Stimulated activated CD4-positive, alpha-beta T cell treated with anti-CD3 and anti-CD28 coated beads, Interleukin-1b, Interleukin-23, amount 100 ng/mL, for 4 hours (primary cell): ENCODE measurements at places on chromosomes 12 and 14.

DNA sequence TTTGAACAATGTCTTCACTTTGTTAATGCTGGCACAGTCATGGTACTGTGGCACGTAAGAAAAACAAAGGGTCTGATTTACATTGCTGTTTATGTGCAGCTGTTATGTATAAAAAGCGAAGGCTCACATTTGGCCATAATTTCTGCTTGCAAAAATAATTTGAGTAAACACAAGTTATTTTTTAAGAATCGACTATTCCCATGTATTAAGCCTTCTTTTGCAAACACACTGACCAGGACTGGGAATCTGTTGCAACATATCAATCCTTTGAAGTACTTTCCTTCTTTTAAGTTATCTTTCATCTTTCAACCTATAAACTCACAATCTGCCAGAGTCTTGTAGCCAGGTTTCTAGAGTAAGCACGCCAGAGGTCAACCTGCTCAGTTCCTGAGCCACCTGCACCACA, 145.4 kb upstream of the BMP4 start:
- no peak for DNase-seq

- DNase-seq, result no peak
These were observed 16.0 kb upstream of the ASPG start for GRCh38 chr14:104069541-104069940.

DNA sequence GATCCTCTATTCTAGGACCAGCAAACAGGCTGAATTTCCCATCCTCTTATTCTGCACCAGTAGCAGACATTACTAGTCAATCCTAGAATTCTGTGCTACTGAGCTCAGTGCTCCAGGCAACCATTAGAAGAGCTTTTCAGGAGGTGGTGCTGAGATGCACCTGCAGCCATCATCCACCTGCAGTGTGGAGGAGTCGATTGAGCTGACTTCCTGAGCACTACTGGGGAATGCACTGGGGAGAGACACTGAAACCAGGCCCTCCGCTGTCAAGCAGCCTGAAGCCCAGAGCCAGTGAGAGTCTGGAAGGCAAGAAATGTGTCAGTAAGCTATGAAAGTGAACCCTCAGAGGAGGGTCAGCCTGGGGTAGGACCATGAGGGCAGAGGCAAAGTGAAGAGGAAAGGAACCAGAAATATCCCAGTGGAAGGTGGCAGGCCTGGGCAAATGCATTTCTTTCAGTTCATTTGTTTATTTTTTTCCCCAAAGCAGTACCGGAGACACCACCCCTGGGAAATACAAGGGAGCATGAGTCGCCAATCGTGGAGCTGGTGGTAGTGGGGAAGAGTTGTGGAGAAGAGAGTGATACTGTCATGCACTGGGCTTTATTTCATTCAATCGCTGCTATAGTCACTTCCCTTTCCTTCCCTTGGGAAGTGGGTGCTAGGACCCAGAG, 23.0 kb upstream of the SERPINA4 start:
- no peak for DNase-seq

DNA sequence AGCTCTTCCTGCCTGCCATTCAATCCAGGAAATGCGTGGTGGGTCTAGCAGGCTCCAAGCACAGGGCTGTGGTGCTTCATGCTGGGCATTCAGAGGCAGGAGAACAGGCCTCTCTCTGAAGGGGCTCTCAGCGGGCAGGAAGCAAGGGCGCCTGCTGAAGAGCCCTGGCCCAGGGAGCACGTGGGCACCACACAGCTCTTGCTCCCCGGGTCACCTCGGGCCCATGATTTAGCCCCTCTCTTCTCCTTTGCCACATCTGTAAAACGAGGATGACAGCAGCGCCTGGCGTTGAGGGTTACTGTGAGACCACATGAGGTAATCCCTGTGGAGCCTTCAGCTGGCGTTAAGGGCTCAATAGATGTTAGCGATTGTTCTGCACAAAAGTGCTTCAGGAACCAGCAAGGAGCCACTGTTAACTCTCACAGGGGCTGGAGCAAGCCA, 37.6 kb upstream of the SPTLC2 start:
- no peak for DNase-seq

- DNase-seq, result no peak
These were observed 412.8 kb upstream of the TBX3 start for GRCh38 chr12:115096588-115097397.

GRCh38 chr12:109744026-109744425, 30.4 kb downstream of the FAM222A start:
- no peak for DNase-seq

DNA sequence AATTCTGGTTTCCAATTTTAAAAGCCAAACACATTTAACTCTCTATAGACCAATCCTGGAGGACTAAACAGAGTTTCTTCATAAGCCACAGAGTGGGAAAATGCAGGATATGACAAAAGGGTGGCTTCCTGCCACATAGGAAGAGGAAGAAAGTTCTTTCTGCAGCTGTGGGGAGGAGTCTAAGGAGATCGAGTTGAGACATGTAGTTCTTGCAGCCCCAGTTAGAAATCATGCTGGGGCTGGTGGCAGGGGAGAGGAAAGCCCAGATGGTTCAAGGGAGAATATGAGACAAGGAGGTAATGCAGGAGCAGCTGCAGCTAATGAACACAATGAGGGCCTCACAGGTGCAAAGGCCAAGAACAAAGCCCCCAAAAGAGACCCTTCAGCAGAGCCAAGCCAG, 85.0 kb upstream of the ARID2 start:
- no peak for DNase-seq

DNA sequence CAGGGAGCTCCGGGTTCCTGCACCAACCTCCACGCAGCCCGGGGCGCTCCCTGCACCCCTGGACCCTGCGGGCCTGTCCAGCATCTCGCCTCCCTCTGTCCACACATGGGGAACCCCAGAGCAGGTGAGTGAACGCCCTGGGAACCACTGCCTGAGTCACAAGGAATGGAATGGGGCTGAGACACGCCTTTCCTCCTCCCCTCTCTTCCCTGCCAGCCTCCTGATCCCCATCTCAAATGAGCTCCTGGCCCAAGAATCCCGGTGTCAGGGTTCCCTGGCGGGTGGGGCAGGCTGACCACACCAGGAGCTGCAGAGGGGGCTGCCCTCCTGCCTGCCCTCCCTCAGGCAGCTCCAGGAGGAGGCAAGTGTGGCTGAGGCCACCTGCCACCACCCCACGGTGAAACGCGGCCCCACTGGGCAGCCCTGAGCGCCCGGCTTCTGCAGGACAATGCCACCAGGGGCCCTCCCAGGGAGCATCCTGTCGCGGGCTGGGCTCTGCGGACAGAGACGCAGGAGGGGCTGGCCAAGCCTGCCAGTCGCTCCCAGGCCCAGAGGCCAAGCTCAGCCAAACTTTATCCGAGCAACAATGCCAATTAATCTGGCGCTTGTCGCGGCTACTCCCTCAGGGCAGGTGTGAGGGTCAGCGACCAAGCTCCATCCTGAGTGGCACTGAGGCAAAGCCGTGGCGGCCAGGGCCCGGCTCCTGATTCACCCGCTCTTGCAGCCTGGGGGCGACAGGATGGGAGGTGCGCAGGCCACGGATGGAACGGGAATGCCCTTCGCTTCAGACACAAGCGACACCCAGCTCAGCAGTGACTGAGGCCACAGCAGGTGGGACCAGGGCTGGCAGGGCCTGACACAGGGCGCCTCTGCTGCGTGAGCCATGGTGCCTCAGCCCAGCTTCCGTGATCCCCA, 44.3 kb downstream of the GALNT9 start:
- no peak for DNase-seq

DNA sequence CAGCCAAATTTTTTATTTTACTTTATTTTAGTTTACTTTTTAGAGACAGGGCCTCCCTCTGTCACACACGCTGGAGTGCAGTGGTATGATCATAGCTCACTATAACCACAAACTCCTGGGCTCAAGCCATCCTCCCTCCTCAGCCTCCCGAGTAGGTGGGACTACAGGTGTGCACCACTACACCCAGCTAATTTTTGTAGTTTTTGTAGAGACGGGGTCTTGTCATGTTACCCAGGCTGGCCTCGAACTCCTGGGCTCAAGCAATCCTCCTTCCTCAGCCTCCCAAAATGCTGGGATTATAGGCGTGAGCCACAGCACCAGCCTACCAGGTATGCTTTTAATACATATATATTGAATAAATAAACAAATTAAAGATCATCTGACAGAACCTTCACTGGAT, 32.7 kb upstream of the LTA4H start:
- no peak for DNase-seq
